ENCODE measurements at places on chromosomes 4 and X.

GRCh38 chr4:93693141-93693540, 135.4 kb upstream of the ATOH1 start:
- no peak for DNase-seq

DNA sequence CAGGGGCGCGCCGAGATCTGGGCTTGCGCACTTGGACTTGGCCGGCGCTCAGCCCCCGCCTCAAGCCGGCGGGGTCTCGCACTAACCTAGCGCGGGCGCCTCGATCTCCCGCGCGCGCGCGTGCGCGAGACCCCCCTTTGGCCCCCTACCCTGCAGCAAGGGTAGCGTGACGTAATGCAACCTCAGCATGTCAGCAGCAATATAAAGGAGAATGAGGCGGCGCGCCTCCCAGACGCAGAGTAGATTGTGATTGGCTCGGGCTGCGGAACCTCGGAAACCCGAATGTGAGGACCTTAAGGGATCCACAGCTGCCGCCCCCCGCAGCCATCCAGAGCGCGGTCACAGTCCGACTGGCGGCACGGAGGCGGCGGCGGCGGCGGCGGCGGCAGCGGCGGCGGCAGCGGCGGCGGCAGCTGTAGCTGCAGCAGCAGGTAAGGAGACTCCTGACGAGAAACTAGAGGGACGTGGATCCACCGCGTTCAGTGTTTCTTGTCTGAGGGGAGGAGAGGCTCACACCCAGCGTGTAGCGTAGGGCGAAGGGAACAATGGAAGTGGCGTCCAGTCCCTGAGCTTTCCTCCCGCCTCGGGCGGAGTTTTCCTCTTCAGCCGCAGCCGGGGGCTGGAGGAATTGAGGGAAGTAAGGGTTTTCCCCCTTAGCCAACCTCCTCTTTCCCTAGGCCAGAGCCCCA, at the start of the genes SATL1 and ZNF711:
Gene SATL1 (minus strand): TSS at position 19 of the 689 bp plus-strand sequence. CDS start 134,811 bp downstream, outside the sequence.
Gene ZNF711 (plus strand): TSS at position 231 of the 689 bp plus-strand sequence. CDS start 3,582 bp downstream, outside the sequence.
- no peak for DNase-seq

DNA sequence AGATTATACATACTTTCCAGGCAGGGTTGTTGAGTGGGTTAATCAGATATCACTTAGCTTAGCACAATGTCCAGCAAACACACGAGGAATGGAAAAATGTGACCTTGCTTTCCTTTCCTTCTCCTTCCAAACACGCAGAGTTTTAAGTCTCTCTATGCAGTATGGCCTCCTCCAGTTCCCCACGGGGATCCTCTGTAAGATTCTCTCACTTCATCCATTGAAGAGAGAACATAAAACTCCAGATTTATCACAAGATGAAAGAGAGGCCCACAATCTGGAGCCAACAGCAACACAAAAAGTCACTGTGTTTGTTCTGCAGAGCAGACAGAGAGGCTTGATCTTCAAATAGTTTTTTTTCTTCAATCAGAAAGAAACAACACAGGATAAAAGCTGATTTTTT, 336.8 kb upstream of the CLNK start:
- DNase-seq, result no peak

DNA sequence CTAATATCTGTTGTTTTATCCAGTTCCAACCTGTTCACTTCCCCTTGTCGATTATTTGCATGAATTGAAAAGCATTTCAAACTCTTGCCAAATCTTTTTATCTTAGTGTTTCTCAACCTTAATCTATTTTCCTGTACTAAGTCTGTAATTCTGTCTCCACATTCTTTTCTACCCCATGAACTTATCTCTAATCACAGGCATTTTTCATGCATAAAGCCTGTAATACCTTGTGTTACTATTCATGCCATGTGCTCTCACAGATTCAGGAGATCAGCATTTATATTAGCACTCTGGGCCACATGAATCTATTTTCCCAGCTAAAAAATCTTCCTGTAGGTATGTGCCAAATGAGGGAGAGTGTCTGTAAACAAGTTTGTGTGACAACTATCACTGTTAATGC, 1360.9 kb downstream of the STIM2 start:
- DNase-seq, result no peak

DNA sequence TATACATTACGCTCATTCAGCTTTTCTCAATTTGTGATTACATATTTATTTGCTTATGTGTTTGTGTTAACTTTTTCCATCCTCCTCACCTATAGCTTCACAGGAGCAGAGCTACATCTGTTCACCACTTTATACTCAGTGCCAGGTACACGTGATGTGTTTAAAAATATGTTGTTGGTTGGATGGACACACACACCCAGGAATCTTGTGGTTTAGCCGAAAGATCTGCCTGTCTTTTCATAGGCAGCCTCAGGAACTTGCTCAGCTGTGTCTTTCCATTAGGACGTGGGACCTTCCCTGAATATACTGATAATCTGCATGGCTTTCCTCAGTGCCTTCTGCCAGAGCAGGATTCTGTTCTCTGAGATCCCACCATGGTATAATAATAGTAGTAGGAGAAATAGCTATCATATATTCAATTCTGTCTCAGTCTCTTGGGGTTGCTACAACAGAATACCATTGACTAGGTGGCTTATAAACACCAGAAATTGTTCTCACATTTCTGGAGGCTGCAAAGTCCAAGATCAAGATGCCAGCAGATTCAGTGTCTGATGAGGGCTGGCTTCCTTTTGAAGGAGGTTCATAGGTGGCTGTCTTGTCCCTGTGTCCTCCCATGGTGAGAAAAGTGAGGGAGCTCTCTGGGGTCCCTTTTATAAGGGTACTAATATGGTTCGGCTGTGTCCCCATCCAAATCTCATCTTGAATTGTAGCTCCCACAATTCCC, 50.0 kb upstream of the SOD3 start:
- DNase-seq, result no peak

DNA sequence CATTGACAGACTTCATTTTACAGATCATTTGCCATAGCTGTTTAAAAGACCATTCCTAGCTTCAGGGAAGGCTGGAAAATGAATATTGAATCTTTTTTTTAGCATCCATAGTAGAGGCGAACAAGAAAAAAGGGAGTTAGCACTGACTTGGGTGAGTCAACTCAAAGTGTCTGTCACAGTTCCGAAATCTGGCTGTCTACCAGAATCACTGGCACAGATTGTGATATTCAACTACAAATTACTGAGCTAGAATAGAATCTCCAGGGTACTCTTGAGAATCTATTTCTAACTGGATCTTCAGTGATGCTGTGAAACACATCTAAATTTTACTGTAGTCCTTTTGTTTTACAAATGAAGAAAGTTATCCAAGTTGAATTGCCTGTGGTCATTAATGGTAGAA, 31.5 kb downstream of the SEC24B start:
- no peak for DNase-seq

- DNase-seq, result no peak
Measured at GRCh38 chr4:22551550-22551949, 35.7 kb upstream of the ADGRA3 start.

DNA sequence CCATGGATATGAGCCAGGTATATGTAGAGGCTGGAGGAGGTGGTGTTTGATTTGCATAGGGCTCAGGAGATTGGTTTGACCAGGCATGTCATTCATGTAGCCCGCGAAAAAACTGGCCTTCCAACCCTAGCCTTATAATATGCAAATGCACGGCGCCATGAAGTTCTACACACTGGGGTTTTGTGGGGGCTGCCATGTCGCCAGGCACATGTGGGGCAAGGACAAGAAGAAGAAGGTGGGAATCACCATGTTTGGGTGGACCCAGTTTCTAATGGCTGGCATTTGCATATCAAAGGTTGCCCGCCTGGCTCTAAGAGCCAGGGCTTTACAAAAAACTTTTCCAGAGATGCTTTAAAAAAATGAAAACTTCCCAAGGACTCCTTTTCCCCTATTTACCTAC, 1251.0 kb downstream of the PCDH18 start:
- DNase-seq, result no peak

- DNase-seq, result no peak
Measured at GRCh38 chr4:120922381-120923206, at the start of gene PRDM5. PRDM5 (minus strand) TSS chr4:120922726; CDS start chr4:120922608, 118 bp downstream.

GRCh38 chrX:148540671-148541583, 40.5 kb downstream of the AFF2 start:
- DNase-seq, result no peak

- no peak for DNase-seq
Measured at GRCh38 chrX:14926471-14926870, 53.2 kb downstream of the MOSPD2 start.

GRCh38 chrX:41148553-41148952, 63.3 kb downstream of the USP9X start:
- DNase-seq, result no peak

- DNase-seq, result no peak
Measured at GRCh38 chrX:18617407-18617750, 54.5 kb downstream of the RS1 start.
